ENCODE measurements at places on chromosomes 1 and 21.

- DNase-seq = no peak
Observed at GRCh38 chr21:42027085-42027821, 17.1 kb upstream of the ZBTB21 start.

- DNase-seq = no peak
Observed at GRCh38 chr1:85230305-85230977, 29.0 kb downstream of the C1orf52 start.

GRCh38 chr1:75797606-75798216 is 1.0 kb downstream of the MSH4 start:
- no peak for DNase-seq

DNA sequence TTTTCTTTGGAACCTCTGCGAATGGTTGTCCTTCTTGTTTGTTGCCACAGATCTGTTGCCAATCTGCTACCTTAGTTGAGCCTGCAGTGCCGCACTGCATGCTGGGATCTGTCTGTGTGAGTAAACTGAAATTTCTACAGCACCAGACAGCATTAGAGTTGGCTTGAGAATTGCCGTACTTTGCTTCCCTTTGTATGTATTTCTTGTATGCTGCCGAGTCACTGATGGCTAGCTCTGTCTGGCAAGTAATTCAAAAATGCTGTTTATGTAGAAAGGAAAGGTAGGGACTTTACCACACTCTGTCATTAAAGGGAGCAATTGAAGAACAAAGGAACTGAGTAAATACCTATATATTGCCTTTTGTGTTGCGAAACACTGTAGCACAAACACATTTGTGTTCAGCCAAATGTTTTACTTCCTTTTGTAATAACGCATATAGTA is 857.4 kb downstream of the USP25 start:
- DNase-seq = no peak

GRCh38 chr1:228323401-228323800 is 83.2 kb downstream of the TRIM11 start:
- no peak for DNase-seq

Measured in glutamatergic neuron (in vitro differentiated cells).